Activated naive CD4-positive, alpha-beta T cell (primary cell): ENCODE measurements at places on chromosomes 1 and 21.

- no peak for DNase-seq
Observed at GRCh38 chr1:246733704-246734103, 9.5 kb downstream of the SCCPDH start.

- DNase-seq: no peak
Observed at GRCh38 chr1:3733094-3733882, 19.0 kb upstream of the CCDC27 start.

GRCh38 chr1:170064821-170065220 lies 9.7 kb downstream of the KIFAP3 start:
- DNase-seq: no peak

GRCh38 chr1:8096105-8097011 lies 70.2 kb upstream of the ERRFI1 start:
- DNase-seq: no peak

DNA sequence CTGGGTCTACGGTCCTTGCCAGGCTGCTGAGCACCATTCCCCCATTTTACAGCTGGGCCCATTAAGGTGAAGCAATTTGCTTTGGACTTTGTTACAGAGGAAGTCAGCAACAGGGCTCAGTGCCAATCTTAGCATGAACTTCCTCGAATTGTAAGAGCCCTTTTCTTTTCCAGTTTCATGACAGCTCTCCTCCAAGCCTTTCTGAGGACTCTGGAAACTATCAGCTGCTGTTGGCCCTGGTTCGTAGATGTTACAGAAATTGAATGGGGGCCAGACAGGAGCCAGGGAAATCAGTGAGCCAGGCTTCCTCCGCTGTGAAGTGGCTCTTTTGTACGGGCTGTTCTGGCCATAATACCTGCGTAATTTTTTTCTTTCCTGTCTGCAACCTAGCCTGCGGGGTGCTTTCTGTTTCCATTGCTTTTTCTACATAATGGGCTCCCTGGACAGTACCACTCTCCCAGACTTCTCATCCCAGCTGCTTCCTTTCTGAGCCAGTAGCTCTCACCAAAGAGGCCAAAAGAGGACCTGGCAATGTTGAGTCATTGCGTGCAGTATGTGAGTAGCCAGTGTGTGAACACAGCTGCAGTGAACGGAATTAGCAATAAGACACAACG lies 386.3 kb downstream of the DISC1 start:
- DNase-seq: no peak

- DNase-seq: no peak
Observed at GRCh38 chr1:119943216-119943615, 46.9 kb upstream of the ADAM30 start.

DNA sequence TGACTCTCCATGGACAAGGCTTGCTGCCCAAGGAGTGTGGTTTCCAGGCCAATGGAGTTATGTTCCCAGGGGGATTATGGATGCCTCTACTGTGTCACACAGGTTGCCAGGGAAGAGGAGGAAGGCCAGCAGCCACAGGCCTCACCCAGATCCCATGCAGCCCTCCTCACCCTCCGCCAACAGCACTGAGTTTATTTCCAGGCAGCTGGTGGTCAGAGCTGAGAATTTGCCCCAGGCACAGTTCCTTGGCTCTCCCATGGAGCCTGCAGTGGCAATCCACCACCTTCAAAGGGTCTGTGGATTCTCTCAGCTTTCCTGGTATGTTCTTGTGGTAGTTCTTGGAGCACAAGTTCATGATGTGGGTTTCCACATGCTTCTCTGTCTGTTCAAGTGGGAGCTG lies 79.2 kb downstream of the NTNG1 start:
- no peak for DNase-seq

- DNase-seq: no peak
Observed at GRCh38 chr1:235152235-235152634, 8.8 kb downstream of the RBM34 start.

GRCh38 chr1:201370500-201370899 lies 7.0 kb downstream of the TNNT2 start:
- no peak for DNase-seq

DNA sequence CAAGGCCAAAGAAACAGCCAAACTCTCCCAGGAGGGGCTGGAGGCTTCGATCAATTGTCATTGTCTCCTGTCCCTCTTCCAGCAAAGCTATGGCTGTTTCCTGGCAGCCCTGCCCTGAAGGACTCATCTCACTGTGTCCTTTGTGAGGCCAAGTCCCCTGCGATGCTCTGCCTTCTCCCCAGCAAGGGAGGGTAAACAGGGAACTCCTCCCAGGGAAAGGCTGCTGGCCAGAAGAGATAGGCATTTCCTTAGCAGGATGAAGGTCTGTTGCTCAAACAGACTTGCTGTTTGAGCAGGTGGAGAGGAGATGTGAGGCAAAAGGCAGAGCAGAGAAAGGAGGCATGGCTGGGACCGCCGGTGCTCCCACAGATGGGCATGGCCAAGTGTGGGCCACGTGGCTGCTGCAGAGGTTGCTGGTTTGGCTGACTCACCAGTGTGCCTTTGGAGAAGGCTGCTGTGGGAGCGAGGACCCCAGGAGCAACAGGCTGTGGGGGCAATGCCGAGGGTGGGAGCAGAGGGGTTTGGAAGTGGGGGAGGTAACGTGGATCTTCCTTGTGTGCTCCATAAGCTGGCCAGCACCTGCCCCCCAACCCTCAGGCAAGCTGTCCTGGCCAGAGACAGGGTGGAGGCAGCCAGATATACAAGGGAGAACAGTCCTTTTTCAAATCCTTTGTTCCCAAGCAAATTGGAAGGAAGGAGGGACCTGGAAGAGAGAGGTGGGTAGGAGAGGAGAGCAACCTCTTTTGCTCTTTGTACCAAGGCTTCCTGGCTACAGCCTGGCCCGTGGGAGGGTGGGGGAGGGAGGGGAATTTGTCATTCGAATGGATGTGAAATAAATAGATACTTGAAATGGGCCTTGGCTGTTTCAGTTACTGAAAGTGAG lies 449.8 kb downstream of the SIPA1L2 start:
- no peak for DNase-seq

DNA sequence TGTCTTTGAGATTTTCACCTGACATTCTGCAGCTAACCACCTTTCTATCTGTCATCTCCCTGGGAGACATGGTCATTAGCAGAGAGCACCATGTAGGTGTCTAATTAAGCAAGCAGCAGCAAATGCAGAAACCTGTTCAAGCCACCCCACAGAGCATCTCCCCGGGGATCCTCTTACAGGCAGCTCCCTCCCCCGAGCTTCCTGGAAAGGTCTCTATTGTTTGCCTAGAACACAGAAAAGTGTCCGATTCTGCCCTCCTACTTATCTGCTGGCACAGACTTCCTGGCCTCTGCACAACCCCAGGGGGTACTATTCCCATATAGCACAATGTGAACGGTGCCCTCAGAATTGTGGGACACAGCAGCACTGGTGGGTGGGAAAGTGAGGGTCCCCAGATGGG lies 46.1 kb downstream of the PLEKHA6 start:
- no peak for DNase-seq

DNA sequence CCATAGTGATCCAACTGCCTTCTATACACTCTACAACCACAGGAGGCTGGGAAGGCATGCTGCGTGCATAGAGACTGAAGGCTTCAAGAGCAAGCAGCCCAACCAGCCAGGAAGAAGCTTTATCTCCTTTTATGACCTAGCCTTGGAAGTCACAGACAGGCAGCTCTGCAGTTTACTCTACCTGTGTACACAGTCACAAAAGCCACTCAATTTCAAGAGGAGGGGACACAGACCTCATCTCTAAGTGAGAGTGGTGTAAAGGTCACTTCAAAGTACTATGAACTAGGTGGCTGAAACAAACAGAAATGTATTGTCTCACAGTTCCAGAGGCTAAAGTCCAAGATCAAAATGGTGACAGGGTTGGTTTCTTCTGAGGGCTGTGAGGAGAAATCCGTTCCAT lies 69.6 kb upstream of the GJB5 start:
- no peak for DNase-seq

GRCh38 chr1:26307363-26307781 lies 936 bp upstream of the UBXN11 start:
- no peak for DNase-seq

DNA sequence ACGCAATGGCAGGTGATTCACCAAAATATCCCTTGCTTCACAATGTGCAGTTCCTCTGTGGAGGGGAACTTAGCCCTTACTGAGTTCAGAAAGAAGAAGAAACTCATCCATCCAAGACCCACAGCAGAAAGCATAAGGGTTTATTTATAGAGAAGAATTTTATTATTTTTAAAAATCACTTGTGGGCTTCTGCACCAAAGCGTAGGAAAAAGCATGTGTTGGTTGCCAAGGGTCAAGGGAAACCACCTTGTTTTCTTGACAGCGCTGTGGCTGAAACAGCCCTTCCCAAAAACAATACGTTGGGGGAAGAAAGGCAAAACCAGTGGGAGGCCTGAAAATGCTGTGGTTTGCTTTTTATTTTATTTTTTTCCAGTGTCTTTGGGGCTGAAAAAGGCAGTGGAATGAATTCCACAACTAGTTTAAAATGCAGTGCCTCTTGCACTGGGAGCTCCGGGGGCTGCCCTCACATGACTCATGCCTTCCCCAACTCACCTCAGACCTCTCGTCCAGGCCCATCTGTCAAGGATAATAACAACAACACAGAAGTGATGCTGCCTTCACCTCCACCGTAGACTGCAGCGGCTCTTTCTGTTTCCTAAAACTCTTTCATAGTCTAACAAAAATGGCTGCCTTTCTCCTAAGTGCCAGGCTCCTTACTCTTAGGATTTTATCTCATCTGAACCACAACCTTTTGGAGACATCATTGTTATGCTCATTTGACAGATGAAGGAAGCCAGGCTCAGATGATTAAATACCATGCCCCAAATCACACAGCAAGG lies 224.2 kb upstream of the JUN start:
- DNase-seq: no peak

GRCh38 chr1:88680911-88681622 lies 3.0 kb upstream of the PKN2 start:
- no peak for DNase-seq

DNA sequence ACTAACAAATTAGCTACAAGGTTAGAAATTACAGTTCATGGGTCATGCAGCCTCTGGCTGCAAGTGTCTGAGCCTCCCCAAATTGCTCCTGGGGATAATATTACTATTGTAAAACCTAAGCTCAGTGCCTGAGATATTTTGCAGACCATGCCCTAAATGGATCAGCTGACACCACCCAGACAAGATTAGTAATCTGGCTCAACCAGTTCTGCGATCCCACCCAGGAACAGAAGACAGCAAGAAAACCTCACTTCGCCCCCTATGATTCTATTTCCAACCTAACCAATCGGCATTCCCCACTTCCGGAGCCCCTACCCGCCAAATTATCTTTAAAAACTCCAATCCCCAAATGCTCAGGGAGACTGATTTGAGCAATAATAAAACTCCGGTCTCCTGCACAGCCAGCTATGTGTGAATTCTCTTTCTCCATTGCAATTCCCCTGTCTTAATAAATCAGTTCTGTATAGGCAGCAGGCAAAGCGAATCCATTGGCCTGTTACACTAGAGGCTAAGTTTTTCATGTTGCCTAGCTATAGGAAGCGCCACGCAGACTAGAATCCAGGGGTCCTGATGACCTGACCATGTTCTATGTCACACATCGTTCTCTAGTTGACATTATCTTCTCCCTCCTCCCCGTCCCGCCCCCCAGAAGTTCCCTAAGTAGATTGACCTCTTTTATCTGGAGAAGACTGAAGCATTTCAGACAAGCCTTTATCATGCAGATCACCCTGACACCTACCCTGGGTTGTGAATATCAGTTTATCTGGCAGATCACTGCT lies 22.4 kb upstream of the ZFYVE9 start:
- DNase-seq: no peak

DNA sequence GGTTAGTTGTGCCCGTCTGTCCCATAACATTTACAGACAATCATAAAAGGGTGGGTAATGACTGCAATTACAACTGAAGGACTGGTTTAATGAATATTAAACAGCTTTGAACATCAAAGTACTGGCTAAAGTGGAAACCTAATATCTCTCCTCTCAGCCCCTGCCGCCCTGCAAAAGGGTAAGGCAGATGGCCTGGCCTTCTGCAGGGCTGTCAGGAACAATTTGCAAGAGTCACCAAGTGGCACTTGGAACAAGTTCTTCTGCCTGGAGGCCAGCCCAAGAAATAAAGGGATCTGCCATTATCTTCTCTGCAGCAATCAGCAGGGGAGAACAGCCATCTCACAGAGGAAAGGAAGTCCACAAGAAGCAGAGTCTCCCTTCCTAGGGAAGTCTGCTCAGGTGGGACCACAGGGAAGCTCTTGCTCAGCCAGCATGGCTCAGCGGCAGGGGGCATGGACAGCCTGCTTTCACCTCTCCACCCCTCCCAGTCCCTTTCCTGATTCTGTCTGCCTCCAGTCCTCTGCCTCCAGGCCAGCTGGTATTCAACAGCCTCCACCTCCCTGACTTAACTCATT lies 96.1 kb downstream of the TRABD2B start:
- no peak for DNase-seq

DNA sequence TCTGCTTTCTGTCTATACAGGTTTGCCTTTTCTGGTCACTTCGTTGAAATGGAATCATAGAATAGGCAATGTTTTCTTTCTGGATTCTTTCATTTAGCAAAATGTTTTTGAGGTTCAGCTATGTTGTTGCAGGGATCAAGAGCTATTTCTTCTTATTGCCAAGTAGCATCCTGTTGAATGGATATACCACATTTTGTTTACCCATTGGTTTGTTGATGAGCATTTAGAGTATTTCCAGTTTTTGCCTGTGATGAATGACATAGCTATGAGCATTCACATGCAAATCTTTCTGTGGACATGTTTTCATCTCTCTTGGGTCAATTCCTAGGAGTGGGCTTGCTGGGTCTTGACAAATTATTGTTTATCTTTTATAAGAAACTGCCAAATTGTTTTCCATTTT lies 115.5 kb downstream of the ACTL8 start:
- DNase-seq: no peak

GRCh38 chr1:222026280-222026679 lies 284.4 kb upstream of the DUSP10 start:
- DNase-seq: no peak

- DNase-seq: no peak
Observed at GRCh38 chr1:44604157-44604955, 69.9 kb downstream of the TMEM53 start.

- DNase-seq: no peak
Observed at GRCh38 chr1:22782406-22782805, 71.8 kb downstream of the EPHB2 start.

GRCh38 chr1:242431786-242432185 lies 92.7 kb downstream of the PLD5 start:
- DNase-seq: no peak

GRCh38 chr1:161190962-161191521 lies 7.8 kb downstream of the ADAMTS4 start:
- no peak for DNase-seq

- DNase-seq: peak; percentile 60
Observed at GRCh38 chr1:1063945-1064831, 9.9 kb downstream of the RNF223 start.
